ENCODE measurements at places on chromosomes 7 and 10.

GRCh38 chr7:134741907-134742635 lies 37.4 kb upstream of the CALD1 start:
- DNase-seq = no peak

DNA sequence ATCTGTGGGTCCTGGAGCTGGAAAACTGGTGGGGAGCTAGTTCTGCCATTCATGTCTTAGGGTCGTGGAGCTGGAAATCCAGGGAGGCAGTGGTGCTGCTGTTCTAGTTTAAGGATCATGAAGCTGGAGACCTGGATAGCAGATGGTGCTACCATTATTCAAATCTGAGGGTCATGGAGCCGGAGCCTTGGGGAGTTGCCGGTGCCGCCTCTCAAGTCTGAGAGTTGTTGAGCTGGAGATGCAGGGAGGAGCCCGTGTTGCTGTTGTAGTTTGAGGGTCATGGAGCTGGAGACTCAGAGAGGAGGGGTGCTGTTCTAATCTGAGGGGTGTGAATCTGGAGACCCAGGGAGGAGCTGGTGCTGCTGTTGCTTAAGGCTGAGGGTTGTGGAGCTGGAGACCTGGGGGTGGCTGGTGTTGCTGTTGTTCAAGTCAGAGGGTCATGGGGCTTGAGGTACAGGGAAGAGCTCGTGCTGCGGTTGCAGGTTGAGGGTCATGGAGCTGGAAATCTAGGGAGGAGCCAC lies 86.0 kb upstream of the ZNF479 start:
- DNase-seq = no peak

- DNase-seq = no peak
Observed at GRCh38 chr10:68562661-68563570, 2.8 kb downstream of the TET1 start.

GRCh38 chr7:114658216-114658615 lies 243.6 kb downstream of the FOXP2 start:
- no peak for DNase-seq

DNA sequence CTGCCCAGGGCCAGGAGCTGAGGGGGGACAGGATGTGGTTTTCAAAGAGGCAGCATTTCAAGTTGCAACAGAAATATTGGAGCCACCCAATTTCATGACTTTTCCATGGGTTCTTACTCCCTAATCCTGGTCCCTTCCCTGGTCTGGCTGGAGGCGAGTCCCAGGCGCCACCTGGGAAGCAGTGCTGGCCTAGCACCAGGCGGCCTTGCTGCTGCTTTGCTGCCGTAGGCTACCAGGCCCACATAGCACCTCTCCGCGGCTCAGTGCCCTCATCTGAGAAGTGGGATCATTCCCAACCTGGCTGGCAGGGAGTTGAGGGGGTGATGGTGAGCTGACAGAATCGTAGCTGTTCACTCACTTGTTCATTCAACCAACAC lies 33.7 kb downstream of the ZMIZ1 start:
- no peak for DNase-seq

GRCh38 chr10:60312818-60313588 lies 76.7 kb downstream of the ANK3 start:
- no peak for DNase-seq

GRCh38 chr10:118704711-118705110 lies 50.1 kb downstream of the CACUL1 start:
- DNase-seq = no peak

DNA sequence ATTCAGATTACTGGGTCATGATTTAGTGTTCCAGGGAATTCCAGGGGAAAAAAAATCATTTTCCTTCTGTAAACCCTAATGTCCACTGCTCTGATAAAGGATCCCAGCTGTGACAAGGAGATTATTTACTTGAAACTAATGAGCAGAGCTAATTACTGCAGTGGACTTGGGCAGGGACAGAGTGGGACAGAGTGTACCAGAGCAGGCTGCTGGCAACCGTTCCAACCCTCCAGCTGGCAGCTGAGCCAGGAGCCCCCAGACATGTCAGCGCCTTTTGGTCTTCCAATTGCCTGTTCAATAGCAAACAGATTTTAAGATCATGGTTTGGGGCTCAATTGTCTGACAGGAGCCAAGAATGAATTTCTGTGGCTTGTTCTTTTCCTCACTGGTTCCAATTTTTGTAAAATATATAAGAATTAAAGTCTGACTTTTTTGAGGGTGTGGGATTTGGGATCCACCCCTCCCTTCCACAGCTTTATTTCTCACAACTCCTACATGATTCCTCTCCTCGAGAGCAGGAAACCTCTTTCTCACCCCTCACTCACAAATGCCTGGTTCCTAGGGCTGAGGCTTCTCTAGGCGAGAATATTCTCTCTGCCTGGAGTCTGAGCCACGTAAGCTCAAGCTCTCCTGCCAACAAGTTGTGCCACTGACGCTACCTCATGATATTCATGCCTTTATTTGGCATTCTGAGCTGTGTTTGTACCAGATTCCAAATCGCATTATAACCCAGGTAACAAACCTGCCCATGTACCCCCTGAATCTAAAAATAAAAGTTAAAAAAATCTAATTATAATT lies 20.6 kb upstream of the FAM180A start:
- DNase-seq = no peak

DNA sequence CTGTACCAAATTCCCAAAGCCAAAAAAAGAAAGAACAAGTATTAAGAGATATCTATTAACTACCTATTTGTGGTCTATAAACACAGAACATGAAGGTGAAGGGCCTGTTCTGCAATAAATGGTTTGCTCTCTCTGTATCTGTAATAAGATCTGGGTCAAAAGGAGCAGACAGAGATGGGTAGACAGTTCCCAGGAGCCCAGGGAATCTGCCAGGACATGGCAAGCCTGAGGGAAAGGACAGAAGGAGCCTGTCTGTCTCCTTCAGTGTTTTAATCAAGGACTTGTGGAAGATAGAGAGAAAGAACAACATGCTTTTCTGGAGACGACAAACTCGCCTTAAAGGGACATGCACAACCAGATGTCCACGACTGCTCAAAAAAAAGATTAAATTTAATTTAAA lies 165.7 kb downstream of the ELMO1 start:
- no peak for DNase-seq

DNA sequence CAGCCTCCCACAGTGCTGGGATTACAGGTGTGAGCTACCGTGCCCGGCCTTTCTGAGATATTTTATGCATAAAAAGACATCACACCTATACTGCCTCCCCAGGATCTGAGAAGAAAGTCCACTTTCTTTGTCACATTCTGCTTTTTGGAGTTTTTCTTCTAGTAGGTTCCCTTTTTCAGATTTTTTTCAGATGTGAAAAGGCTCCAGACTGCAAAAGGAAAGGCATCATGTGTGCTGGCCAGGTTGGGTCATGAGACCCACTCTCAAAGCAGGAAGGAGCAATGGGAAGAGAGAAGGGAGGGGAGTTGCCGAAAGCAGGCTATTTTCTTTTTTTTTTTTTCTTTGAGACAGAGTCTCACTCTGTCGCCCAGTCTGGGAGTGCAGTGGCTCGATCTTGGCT lies 10.8 kb downstream of the BLVRA start:
- no peak for DNase-seq

DNA sequence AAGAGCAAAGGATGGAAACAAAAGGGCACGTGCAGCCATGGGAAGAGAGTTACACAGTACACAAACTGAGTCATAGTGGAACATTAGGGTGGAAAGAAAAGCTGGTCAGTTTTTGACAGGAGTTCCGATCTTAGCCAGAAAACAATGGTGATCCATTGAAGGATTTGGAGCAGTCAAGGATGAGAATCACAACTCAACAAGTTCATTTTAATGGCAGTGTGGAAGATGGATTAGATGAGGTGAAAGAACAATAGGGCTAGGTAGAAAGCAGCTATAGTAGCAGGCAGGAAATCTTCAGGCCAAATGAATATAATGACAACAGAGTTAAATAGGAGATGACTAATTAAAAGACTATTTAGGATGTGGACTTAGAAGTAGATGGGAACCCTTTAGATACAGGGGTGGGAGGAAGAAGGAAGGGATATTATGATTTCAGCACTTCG lies 136.3 kb downstream of the DOCK4 start:
- no peak for DNase-seq

DNA sequence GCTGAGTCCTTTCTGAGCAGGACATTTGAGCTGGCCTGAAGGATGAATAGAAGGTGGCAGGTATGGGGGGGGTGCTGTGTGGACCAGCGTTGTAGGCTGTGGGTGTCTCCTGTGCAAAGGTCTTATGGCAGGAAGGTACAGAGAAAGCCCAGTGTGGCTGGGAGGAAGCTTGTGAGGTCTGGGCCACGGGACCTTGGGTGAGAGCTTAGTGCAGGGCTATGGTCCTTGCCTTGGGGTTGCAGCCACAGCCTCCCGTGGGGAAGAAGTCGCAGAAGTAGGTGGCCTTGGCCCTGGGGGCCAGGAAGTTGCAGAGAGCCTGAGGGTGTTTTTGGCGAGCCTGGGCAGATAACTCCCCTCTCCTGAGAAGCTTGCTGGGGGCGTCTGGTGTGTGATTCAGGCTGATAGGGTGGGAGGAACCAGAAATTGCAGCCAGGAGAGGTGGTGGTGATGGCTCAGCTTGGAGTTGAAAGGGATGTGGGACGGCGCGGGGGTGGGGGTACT lies 172.0 kb upstream of the TNRC18 start:
- DNase-seq = no peak

DNA sequence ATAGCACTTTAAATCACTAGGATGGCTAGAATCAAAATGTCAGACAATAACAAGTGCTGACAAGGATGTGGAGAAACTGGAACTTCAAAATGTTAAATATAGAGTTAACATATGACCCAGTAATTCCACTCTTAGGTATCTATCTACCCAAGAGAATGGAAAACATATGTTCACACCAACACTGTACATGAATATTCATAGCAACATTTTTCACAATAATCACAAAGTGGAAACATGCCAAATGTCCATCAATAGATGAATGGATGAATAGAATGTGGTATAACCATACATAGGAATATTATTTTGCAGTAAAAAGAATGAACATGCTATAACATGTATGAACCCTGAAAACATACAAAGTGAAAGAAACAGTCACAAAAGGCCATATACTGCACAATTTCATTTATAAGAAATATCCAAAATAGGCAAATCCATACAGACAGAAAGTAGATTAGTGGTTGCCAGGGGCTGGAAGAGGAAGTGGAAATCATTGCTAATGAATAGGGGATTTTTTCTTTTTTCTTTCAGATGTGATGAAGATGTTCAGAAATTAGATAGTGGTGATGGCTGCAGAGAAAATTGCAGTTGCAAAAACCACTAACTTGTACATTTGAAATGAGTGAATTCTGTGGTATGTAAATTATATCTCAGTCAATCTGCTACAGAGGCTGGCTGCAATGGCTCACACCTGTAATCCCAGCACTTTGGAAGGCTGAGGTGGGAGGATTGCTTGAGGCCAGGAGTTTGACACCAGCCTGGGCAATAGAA lies 93.0 kb downstream of the CPVL start:
- no peak for DNase-seq

DNA sequence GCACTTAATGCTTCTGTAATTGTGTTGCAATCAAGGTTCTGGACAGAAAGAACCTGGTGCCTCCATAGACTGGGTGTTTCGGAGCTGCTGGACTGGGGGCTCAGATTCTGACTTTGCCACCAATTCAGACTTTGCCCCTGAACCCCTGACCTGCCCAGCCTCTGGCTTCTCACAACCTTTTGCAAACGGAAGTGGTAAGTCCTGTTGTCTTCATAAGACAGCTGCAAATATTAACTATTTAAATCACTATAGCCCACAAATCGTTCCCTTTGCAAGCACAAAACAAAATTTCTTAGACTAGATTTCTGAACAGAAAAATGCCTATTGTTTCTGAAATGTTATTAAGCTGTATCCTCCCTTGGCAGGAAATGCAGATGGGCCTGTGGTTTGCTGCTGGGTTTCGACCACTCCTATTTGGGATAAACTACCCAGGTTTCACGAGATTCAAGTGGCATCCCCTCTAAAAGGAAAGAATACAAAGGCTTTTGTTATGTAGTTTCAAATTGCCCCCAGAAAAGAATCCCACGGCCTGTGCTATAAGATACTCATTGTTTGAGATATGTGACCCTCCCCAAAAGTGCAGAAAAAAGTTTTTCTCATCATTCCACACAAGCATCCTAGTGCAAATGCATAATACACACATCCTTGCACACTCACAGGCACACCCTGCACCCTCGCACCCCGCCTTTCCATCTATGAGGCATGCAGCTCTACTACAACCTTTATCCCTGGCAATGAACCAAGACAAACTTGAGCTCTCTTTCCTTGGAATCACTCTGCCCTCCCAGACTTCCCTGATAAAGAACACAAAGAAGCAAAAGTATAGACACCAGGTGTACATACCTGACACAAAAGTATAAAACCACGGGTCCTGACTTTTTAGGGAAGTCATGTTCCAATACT lies 209.1 kb downstream of the PRPF18 start:
- DNase-seq = no peak

GRCh38 chr10:34049469-34049868 lies 715.0 kb upstream of the NRP1 start:
- DNase-seq = no peak

DNA sequence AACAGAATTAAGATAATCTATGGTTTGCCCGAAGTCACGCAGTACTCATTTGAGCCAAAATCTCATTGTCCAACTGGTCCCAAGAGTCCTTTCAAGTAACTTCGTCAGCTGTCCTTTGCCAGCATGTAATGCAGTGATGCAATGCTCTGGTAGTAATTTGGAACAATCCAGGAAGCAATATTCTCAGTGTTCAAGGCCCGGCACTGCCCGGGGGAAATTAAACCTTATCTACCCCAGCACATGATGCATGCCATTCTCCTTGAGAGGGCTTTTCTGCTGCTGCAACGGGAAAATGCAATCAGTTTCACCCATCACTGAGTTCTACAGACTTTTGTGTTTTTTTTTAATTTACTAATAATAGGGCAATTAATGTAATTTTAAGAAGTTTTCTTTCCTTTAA lies 77.6 kb upstream of the NME8 start:
- DNase-seq = no peak

DNA sequence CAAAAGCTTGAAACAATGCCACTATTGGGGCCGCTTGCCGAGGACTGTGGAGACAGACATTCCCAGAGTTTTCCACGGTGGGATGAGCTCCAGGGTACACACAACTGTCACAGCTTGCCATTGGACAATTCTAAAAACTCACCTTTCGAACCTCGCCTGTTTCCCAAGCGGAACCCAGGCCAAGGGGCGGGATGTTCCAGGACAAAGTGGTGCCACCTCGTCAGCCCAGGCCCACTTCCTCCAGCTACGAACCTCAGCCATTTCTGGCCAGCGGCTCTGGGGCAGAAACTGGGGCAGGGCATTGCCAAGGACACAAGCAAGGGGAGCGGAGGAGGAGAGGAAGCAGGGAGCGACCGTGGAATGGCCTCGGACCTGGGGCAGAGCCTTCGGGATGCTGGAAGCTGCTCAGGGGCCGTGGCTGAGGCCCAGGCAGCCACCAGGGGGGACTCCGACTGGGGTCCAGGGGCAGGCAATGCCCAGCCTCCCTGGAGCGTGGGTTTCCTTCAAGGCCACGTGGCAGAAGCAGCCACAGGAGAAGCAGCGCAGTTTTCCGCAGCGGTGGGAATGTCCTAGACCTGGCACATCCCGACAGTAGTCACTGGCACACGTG lies 44.7 kb upstream of the INSIG1 start:
- DNase-seq = no peak

Data from memory B cell (primary cell).